ENCODE measurements at places on chromosomes 5 and 9.

GRCh38 chr9:107841076-107841475 is 351.5 kb upstream of the KLF4 start:
- no peak for DNase-seq

GRCh38 chr9:132216861-132217619 is 55.2 kb downstream of the NTNG2 start:
- no peak for DNase-seq

DNA sequence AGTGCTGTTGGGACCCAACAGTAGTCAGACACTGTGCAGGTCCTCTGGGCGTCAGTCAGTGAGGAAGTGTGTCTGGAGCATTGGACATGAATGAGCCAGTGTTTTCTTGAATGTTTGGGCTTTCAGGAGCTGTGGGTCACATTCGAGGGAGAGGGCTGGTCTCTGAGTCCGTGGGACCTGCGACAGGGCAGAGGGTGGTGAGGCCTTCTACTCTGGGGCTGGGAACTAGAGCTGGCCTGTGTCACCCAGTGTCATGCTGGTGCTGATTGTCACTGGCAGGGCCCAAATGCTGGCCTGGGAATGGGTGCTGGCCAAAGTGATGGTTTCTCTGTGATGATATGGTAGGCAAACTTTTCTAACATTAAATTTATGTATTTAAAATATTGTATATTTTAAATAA is 10.3 kb downstream of the POLR1E start:
- no peak for DNase-seq

DNA sequence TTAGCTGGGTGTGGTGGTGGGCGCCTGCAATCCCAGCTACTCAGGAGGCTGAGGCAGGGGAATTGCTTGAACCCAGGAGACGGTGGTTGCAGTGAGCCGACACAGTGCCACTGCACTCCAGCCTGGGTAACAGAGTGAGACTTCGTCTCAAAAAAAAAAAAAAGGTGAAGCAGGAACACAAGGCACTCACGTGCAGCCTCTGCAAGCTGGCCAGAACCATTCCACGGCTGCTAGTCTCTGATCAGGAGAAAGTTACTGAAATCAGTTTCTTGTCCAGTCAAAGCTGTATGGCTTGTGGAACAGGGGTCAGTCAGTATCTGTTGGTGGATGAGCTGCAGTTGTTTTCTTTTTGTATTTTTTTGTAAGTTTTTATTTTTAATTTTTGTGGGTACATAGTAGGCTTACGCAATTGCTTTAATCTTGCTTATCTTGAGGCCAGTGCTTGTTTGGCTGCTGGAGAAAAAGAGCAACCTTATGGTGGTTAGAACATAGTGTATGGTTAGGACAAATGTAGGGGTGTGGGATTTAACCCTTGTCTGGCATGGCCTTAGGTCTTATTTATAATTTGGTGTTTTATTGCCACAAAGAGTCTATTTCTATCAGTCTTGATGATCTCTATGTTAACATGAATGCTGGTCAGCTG is 32.7 kb upstream of the GTF2H2C start:
- DNase-seq, result no peak

DNA sequence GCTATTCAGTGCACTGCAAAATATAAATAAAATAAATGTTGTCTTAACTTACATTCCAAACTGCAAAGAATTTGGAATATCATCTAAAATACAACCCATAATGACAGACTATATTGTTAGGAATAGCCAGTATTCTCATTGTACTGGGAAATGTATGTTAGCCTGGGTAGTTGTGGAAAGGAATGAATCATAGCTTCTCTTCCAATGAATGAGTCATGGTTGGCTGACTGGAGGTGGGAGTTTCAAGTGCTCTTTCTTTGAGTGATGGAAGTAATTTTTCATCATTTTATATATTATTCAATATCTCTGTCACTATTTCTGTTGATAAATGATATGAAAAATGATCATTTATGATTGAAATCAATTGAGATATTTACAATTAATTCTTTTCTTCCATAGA is 158.6 kb upstream of the ARRDC3 start:
- peak; percentile 44 for DNase-seq

- DNase-seq, result no peak
These were observed 114.5 kb downstream of the FER start for GRCh38 chr5:108862211-108862610.

GRCh38 chr9:21432672-21433425 is 7.4 kb upstream of the IFNA1 start:
- DNase-seq, result no peak

DNA sequence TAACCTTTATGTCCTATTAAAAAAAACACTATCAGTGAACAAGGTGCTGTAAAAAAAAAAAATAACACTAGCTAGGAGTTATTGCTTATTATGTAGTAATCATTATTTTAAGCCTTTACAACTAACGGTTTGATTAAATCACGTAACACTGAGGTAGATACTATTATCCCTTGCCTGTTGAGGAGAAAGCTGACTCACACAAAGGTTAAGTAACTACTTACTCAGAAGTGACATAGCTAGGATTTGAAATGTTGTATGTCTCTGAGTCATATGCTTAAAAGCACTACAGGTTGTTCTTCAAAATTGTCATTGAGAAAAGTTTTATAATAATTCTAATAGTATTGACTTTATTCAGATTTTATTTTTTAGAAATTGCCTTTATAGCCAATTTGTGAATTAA is 8.8 kb downstream of the TENT2 start:
- DNase-seq, result peak; percentile 18

DNA sequence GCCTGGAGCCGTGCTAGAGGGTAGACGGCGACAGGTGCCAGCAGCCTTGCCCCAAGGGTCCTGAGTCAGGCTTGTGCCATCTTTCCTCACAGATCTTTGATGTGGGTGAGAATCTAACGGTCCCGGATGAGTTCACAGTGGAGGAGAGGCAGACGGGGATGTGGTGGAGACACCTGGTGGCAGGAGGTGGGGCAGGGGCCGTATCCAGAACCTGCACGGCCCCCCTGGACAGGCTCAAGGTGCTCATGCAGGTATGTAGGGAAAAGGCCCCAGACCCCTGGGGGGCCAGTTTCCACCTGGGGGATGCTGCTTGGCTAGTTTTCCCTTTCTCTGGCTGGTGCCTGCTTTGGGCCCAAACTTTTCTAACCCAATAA is 24.0 kb downstream of the PTGES2 start:
- no peak for DNase-seq

GRCh38 chr5:178450121-178451028 is 139.8 kb downstream of the COL23A1 start:
- no peak for DNase-seq

DNA sequence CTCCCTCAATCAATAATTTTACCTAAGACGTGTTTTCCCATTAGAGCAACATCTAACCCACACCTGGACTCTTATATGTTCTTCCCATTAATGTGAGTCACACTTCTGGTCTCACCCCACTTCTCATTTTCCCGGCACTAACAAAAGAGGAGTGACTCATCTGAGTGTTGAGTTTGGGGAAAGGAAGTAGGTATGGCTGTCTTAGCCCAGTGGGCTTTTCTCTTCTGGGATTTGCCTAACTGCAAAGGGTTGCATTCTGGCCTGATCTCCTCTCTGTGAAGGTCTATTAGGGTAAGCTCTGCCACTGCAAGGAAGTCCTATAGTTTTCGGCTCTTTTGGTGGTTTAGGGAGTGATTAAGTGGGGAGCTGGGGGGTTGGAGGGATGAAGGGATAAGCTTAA is 195.6 kb downstream of the KIAA0825 start:
- DNase-seq, result peak; percentile 6

DNA sequence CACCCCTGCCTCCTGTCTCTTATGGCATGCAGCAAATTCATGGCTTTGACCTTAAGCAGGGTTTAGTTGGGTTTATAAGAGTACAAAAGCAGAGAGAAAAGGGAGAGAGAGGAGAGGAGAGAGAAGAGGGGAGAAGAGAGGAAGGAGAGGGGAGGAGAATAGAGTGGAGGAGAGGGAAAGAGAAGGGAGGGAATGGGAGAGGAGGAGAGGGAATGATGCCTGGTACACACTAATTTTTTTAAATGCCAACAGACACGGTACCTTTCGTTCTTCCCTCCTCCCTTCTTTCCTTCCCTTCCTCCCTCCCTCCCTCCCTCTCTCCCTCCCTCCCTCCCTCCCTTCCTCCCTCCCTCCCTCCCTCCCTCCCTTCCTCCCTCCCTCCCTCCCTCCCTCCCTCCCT is 48.7 kb downstream of the TNC start:
- no peak for DNase-seq

- DNase-seq, result no peak
These were observed 39.0 kb upstream of the CD180 start for GRCh38 chr5:67235399-67236110.

GRCh38 chr5:158511454-158511853 is 588.3 kb downstream of the EBF1 start:
- no peak for DNase-seq

GRCh38 chr5:135319928-135320606 is 79.0 kb downstream of the MACROH2A1 start:
- DNase-seq, result no peak

GRCh38 chr5:72324189-72324825 is 4.1 kb downstream of the PTCD2 start:
- no peak for DNase-seq

GRCh38 chr9:112411626-112412027 is 31.7 kb downstream of the HSDL2 start:
- no peak for DNase-seq

GRCh38 chr9:96193236-96193755 is 108.7 kb downstream of the HSD17B3 start:
- no peak for DNase-seq

DNA sequence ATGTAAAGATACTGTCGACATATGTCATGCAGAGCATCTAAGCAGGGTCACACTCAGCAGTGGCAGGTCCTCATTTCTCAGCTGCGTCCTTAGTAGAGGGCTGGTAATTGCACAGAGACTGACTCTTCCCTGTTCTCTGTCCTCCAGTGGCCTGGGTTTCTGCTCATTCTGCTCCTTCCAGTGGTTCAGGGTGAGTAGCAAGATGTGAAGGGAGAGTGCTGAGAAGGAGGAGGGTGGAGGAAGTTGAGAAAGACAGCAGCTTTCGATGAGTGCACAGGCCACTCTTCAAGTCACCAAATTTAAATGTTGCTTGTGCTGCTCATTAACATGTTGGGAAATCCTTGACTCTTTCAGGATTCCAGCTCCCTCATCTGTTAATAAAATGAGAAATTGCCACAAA is 203.9 kb downstream of the FBXL7 start:
- no peak for DNase-seq

- peak; percentile 27 for DNase-seq
These were observed 9.5 kb upstream of the QSOX2 start for GRCh38 chr9:136255166-136255538.

DNA sequence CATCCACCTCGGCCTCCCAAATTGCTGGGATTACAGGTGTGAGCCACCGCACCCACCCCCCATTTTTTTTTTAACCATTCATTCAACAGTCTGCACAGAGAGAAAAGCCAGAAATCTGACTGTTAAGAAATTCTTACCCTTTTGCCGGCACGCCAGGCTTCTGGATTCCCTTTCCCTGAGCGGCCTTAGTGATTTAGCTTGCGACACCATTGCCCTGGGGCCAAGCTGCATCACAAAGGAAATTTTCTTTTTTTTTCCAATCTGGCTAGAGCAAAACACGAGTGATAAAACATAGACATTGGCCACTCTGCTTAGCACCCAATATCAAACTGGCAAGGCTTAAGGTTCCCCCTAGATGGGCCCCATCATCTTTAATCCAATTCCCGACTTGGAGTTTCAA is 21.2 kb upstream of the ATOSB start:
- DNase-seq, result no peak

DNA sequence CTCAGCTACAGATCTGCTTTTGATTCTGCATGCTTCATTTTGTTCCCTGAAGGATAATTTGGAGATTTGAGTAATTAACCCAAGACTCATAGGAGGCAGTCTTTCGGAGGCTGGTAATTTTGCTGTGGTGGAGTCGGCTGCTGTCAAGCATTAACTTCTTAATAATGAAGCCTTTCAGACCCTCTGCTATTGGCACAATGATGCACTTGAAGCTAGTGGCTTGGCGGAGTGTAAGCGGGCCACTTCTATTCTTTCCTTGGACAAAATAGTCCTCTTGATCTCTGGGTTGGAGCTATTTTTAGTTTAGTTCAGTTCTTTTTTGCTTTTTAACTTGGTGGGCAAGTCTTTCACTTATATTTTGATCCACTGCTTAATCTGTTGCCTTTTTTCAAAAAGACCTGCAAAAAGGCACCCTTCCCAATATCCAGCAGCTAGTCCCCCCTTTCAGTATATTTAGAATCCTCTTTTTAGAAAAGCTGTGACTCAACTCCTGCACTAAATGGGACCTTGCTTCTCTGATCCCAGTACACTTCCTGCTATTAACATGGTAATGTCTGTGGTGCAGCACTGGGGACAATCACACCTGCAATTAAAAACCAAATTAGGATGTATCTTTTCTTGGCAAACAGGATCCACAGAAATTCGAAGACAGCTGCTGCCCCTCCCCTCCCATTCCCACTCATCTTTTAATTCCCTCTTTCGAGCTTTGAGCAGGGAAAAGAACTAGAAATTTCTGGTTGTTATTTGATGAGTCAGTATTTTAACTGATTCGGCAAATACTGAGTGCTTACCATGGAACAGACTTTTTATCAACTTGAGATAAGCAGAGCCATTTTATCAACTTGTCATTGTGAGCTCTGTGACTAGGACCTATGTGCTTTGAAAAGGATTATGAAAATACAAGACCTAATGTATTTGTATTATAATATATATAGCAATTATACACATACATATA is 169.4 kb upstream of the ANKRD55 start:
- DNase-seq, result no peak

DNA sequence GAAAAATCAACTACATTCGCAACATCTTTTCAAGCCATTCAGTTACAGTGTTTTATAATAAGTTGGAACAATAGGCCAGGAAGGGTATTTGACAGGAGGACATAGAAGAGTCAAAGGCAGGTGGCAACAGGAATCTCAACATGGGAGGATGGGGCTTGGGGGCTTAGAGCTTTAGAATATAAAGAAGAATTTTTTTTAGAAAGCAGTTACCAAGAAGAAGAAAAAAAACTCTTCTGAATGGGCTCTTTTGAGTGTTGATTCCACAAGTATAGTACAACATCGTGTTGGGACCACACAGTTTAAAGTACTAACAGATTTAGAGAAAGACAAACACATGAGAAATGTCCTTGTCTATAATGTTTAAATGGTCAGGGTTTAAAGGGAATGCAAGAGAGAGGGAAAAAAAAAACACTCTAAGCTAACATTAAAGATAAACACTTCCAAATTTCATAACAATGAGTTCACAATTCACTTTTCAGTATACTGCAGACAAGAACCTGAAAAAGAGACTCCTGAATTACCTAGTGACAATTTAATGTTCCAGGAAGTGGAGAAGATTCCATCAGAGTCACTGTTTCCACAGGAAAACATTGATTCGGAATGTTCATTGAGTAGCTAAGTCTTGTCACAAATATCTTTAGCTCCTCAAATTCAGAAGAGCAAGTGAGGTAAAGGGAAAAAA is 282.3 kb downstream of the DEPDC1B start:
- DNase-seq, result no peak

GRCh38 chr5:154885439-154885838 is 27.0 kb downstream of the CNOT8 start:
- no peak for DNase-seq
